ENCODE measurements at places on chromosomes 6 and 20. TPM values are rescaled to one million over a fixed set of nuclear protein-coding genes. Genes with fewer than 3 reads are reported as not detected.

The CDH26 gene
- 0.12 TPM for total RNA-seq

The MYB gene
- total RNA-seq, result 0.12 TPM

The FOXF2 gene
- total RNA-seq, result not detected

The BPIFB4 gene
- total RNA-seq, result not detected

The CD83 gene
- 15.7 TPM for total RNA-seq

The GABRR1 gene
- not detected for total RNA-seq

The PRICKLE4 gene
- total RNA-seq, result 7.3 TPM

The L3MBTL1 gene
- total RNA-seq, result 20.4 TPM

The TASP1 gene
- total RNA-seq, result 15.1 TPM

The LPA gene
- 0.24 TPM for total RNA-seq

The HDGFL1 gene
- not detected for total RNA-seq

The LCA5 gene
- total RNA-seq, result 8.9 TPM

The C20orf144 gene
- not detected for total RNA-seq

Measured in ovary (tissue), 10 donors.